Stimulated activated CD8-positive, alpha-beta memory T cell treated with anti-CD3 and anti-CD28 coated beads, Interleukin-15, amount 100 ng/mL, for 4 hours (primary cell): ENCODE measurements at places on chromosomes 7 and 10.

DNA sequence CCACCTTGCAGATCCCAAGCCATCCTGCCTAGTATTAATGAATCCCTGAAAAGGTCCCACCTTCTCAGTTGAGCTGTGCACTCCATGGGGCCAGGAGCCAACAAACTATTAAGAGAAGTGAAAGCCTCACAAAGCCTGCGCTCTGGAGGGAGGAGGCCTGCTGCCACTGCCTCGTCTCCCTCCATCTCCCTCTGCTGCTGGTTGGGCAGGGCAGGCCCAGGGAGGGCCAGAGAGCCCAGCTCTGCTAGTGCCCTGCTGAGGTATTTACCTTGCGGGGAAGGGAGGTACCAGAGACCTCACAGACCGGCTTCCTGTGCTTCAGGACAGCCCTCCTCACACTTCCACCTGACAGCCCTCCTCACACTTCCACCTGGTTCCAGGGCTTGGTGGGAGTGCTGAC, 171.5 kb downstream of the SH3PXD2A start:
- DNase-seq = no peak

GRCh38 chr10:113463777-113464176, 89.1 kb upstream of the HABP2 start:
- DNase-seq = no peak

DNA sequence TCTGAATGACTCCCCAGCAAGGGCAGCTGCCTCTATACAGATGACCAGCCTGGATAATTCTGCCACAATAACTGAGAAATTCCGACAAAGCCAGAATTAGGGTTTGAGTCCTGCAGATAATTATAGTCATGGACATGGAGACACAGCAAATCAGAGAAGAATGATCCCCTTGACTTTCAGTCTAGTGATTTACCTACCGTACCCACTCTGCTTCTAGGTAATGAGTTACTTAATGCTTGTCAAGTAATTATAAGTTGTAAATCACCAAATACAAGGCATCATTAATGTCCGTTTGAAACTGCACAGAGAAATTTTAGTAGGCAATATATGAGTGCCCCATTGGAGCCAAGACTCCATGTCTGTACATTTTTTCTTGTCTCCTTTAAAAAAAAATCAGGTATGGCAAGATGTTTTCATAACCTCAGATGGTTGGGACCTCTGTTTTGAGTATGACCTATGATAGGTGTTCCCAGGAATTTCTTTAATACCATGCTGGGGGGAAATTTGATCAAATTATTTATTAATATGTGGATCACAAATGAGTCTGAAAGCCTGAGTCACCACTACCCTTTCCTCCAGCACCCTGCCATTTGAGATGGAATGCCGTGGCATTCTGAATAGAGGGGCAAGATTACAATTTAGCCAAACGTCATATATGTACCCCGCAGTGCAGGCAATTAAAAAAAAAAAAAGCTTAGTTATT, 5.5 kb upstream of the ARID5B start:
- DNase-seq = no peak

DNA sequence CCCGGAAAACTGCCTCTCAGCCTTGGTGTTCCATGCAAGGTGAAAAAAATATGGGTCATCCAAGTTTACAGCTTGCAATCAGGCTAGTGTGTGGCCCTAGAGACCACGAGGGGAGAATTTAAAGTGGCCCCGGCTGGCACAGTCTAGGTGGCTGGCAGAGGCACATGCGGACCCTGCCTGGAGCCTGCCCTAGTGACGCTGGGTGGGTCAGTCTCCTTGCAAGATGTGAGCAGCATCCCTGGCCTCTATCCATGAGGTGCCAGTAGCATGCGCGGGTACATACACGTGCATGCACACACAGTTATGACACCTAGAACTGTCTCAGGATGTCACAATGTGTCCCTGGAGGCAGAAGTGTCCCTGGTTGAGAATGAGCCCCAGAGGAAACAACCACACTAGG, 22.4 kb upstream of the ZNF716 start:
- DNase-seq = no peak

DNA sequence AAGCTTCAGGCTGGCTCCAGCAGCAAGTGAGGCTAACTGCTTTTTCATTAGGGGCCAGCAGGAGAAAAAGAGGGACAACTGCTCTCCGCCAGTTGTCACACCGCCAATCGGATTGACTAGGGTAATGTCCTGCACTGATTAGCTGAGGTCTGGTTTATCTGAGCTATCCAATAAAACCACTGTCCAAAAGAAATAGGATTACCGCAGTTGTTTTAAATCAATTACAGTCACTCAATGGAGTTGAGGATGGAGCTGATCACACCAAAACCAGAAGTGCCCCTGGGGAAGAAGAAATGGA, 351.4 kb upstream of the NPVF start:
- DNase-seq = no peak

DNA sequence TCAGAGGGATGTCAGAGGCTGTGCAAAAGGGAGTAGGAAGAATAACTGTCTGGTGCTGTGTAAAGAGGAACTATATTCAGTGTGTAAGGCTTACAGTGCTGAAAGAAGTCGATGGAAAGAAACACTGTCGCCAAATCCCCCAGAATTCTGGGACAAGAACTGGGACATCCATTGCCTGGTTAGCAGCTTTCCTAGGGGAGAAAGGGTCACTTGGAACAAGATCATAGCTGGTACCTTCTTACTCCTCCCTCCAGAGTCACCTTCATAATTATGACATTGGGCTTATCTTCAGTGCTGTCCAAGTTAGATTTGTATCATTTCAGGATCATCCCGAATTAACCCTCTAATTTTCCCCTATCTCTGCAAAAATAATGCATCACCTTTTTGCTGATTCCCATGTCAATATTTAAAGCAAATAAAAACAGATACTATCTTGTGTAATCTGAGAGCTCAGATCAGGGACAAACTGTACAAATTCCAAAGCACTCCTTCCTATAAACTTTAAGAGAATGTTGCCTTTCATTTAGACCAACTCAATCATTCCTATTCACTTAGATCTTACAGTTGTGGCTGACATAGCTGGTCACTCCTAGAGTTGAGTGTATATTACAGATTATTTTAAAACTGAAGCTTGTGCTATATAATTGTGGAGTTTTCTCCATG, 96.5 kb downstream of the DNAH11 start:
- no peak for DNase-seq

DNA sequence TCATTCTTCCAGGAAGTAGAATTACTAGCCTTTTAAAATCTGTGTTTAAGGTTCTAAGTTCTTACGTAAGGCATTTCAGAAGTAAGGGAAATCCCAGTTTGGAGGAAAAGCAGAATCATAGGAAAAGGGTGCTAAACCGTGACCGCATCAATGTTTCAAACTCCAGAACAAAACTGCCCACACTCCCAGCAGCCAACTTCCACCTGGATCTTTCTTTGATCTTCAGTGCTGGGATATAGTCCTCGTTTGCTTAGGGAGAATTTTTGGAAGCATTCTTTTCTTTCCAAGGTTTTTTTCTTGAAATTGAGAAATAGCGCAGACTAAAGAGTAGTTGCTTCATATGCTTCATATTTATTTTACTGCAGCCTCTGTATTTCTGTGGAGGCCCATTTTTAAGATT, 8.9 kb downstream of the PROSER2 start:
- DNase-seq = no peak

- no peak for DNase-seq
These were observed 112.2 kb downstream of the MYL10 start for GRCh38 chr7:101516851-101517250.

DNA sequence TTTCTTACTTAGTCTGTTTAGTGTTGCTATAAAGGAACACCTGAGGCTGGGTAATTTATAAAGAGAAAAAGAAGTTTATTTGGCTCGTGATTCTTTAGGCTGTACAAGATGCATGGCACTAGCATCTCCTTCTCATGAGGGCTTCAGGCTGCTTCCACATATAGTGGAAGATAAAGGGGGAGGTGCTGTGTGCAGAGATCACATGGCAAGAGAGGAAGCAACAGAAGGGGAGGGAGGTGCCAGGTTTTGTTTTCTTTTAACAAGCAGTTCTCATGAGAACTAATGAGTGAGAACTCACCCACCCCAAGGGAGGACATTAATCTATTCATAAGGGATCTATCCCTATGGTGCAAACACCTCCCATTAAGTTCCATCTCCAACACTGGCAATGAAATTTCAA, 17.3 kb downstream of the CYP2E1 start:
- no peak for DNase-seq

DNA sequence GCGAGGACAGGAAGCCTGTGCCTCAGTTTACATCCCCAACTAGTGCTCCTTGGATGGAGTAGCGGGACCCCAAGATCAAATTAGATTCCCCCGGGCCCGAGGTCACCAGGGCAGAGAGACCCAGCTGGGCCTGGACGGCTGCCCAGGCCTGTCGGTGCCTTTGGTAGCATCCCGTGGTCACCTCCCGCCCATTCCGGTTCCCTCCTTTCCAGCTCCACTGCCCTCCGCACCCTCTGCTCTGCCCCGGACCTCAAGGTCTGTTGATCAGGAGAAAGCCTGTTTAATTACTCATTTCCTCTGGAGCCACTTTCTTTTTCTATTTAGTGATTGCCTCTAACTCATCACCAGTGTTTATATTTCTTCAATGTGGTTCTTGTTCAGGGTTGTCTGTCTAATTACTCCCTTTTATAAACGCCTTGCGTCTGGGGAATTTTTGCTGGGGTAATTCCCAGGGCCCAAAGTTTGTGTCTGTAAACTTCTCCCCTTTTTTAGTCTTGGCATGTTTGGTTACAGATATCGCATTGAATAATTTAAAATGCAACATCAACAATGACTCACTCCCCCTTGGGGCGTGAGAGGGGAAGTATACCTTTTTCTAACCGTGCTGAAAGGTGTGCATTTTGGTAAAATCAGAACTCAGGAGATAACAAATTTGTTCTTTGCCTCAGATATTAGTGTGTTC, 1.9 kb downstream of the FOXK1 start:
- DNase-seq = peak; percentile 28

GRCh38 chr7:48035967-48036478, 680 bp downstream of the C7orf57 start:
- DNase-seq = no peak

GRCh38 chr10:7491949-7492659, 81.3 kb upstream of the SFMBT2 start:
- DNase-seq = no peak
